Tibial nerve (tissue), 4 donors: ENCODE measurements at places on chromosomes 13 and 19. TPM values are rescaled to one million over a fixed set of nuclear protein-coding genes. Genes with fewer than 3 reads are reported as not detected.

GRCh38 chr19:50969413-50969760 lies at the start of gene KLK6:
Gene KLK6 (minus strand): TSS chr19:50969591. CDS start chr19:50968104, 1,487 bp downstream.
- DNase-seq = no peak
- no peaks in the 10 kb centered on the region for H3K36me3 ChIP-seq
- peaks cover 4% of the 10 kb centered on the region for H3K27me3 ChIP-seq

DNA sequence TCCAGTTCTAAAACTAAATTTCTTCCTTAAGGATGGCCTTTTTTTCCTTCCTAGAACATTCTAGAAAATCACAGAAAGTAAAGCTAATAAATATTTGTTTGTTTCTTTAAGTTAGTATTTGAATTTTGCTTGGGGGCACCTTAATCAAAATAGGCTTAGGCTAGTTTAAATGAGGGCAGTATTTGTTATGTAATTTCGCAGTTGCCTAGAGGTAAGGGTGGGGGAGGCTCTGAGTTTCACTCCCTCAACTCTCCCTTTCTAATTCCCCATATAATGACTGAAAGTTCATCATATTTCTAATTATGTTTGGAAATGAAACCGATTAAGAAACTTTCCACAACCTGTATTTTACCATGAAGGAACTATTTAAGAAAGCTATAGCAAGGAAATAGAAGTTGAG lies 40.6 kb downstream of the PCDH17 start:
- no peaks in the 10 kb centered on the region for H3K36me3 ChIP-seq
- no peaks in the 10 kb centered on the region for H3K4me1 ChIP-seq
- no peak for DNase-seq
- H3K27me3 ChIP-seq = no peaks in the 10 kb centered on the region

APC2 gene
- 1.7 TPM for total RNA-seq

KCNRG gene
- total RNA-seq = 2.4 TPM

DNA sequence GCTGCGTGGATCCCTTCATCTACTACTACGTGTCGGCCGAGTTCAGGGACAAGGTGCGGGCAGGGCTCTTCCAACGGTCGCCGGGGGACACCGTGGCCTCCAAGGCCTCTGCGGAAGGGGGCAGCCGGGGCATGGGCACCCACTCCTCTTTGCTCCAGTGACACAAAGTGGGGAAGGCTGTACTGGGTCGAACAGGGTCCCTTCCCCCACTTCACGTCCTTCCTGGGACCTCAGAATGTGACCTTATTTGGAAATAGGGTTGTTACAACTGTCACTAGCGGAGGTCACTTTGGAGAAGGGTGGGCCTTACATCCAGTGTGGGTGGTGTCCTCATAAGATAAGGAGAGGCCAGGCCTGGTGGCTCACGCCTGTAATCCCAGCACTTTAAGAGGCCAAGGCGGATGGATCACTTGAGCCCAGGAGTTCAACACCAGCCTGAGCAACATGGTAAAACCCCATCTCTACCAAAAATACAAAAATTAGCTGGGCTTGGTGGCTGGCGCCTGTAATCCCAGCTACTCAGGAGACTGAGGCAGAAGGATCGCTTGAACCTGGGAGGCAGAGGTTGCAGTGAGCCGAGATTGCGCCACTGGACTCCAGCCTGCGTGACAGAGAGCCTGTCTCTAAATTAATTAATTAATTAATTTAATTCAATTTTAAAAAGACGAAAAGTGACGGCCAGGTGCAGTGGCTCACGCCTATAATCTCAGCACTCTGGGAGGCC lies 1.8 kb downstream of the F2RL3 start:
- H3K27me3 ChIP-seq = no peaks in the 10 kb centered on the region
- H3K36me3 ChIP-seq = no peaks in the 10 kb centered on the region
- H3K4me1 ChIP-seq = peaks cover 5% of the 10 kb centered on the region
- no peak overlapping the region for H3K4me3 ChIP-seq
- H3K27ac ChIP-seq = no peak overlapping the region

DNA sequence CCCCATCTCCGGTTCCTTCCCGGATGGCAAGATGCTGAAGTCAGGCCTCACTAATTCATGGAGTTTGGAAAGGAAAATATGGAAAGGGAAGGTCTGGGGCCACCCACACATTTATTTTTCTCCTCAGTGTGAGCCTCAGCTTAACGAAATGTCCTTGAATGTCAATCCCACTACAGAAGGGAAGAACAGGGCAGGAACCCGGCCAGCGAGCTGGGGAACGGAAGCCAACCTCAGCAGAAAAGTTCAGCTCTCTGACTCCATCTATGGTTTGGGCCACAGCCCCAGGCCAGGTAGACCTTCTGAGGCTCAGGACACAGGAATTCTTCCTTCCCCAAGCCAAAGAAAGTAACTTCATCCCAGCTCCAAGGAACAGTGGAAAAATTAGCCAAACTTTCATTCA lies 8.4 kb downstream of the C19orf12 start:
- peaks cover 2% of the 10 kb centered on the region for H3K36me3 ChIP-seq
- H3K4me3 ChIP-seq = no peak overlapping the region
- peaks cover 6% of the 10 kb centered on the region for H3K4me1 ChIP-seq
- no peak for DNase-seq
- H3K27ac ChIP-seq = no peak overlapping the region
- H3K27me3 ChIP-seq = no peaks in the 10 kb centered on the region

GRCh38 chr13:109093998-109094397 lies 464.6 kb downstream of the MYO16 start:
- H3K27ac ChIP-seq = no peak overlapping the region
- H3K4me1 ChIP-seq = no peaks in the 10 kb centered on the region
- H3K4me3 ChIP-seq = no peak overlapping the region
- H3K27me3 ChIP-seq = no peaks in the 10 kb centered on the region
- DNase-seq = no peak
